ENCODE measurements at places on chromosomes 4 and X.

- DNase-seq: no peak
These were observed 14.0 kb upstream of the UBA6 start for GRCh38 chr4:67714955-67715354.

GRCh38 chrX:15016051-15016450 lies 142.8 kb downstream of the MOSPD2 start:
- no peak for DNase-seq

DNA sequence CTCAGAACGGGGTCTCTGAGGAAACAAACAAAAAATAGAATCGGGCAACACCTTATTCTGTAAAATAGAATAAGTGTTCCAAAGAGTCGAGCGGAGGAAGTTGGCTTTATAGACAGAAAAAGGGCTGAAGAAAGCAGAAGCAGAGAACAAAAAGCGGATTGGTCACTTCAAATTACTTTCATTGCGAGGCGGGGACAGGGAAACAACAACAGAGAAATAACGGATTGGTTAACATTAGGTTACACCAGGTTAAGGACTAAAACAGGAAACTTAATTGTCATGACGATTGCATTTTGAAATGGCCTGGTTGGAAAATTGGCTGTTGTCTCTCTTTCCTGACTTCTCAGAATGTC lies 433 bp upstream of the COQ2 start:
- peak; percentile 34 for DNase-seq

DNA sequence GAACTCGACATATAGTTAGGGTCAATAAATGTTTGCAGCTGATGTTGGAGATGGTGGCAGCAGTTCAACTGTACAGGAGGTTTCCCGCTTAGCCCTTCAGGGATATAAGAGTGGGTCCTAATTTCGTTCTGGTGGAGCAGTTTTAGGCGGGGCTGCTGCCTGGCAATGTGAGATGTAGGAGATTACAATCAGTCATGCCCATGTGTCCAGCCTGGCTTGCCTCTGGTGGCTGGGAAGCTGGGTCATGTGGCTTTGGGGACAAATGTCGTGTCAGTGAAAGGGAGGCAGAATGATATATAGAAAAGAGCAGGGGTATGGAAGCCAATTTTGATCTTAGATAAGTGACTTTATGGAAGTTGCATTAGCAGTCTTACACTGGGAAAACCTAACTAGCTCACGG lies 129.4 kb downstream of the CLCN4 start:
- no peak for DNase-seq

GRCh38 chr4:38920186-38920585 lies 52.6 kb downstream of the FAM114A1 start:
- DNase-seq: no peak

GRCh38 chr4:98673288-98673644 lies 14.9 kb upstream of the TSPAN5 start:
- no peak for DNase-seq

DNA sequence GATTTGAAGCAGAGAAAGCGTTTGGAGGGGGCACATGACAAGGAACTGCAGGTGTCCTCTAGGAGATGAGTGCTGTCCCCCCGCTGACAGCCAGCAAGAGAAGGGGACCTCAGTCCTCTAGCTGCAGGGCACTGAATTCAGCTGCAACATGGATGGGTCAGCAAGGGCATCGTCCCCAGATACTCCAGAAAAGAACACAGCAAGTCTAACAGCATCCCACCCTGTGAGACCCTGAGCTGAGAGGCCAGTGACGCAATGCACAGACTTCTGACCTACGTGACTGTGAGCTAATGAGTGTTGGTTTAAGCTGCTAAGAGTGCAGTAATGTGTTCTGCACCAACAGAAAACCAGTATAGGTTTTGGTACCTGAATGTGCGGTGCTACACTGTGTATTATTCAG lies 11.6 kb upstream of the CENPVL2 start:
- no peak for DNase-seq

- no peak for DNase-seq
These were observed 72.8 kb downstream of the MAOB start for GRCh38 chrX:43809463-43809862.

DNA sequence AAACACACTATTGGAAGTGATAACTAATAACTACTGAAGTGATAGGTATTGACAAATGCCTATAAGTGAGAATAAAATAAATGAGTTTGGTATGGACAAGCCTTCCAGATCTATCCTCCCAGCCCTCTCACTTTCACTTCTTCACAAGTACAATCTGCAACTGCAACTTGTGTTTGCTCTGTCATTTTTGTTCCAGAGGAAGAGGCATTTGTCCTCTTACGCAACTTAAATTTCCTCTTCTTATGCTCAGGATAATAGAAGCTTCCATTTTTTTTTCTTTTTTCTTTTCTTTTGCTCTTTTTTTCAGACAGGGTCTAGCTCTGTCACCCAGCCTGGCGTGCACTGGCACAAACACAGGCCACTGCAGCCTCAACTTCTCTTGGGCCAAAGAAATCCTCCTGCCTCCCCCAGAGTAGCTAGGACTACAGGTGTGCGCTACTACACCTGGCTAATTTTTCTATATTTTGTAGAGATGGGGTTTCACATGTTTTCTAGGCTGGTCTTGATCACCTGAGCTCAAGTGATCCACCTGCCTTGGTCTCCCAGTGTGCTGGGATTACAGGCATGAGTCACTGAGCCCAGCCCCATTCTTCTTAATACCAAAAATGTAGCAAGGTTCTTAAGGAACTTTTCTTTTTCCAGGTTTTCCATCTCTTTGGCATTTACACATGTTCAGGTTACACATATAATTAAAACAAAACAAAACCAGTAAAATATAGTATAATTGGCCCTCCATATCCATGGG lies 73.1 kb downstream of the PDGFC start:
- DNase-seq: no peak

DNA sequence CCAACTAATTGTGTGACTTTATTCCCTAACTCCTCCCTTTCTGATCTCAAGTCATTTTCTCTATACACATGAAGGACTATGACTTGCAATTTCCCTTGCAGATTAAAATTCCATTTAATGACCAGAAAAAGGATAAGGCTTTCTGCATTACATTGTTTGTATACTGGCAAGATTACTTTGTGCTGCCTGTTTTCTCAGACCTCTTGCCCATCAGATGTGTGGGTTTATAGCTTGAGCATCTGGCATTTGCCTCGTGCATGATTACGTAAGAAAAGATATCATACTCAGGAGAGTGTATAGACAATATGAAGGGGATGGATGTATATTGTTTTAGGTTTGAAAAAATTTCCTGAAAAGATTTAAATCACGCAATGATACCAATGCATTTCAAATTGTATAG lies 593.8 kb upstream of the SLIT2 start:
- no peak for DNase-seq
